ENCODE measurements at places on chromosomes 11 and 22.

DNA sequence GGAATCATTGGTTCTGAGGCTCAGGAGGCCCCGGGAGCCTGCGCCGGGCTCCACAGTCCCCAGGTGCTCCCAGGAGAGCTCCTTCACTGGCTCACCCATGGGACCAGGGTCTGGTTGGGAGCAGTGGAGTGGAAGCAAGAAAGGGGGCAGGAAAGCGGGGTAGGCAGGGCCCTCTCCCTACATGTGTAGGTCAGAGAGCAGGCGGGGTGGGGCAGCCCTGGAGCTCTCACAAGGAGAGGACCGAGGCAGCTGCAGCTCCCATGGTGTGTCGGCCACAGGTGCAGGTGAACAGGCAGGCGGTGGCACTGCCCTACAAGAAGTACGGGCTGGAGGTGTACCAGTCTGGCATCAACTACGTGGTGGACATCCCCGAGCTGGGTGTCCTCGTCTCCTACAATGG, 28.3 kb downstream of the MUC2 start:
- H3K27me3 ChIP-seq = peaks cover 2% of the 10 kb centered on the region
- no peaks in the 10 kb centered on the region for H3K36me3 ChIP-seq
- no peak overlapping the region for H3K27ac ChIP-seq

DNA sequence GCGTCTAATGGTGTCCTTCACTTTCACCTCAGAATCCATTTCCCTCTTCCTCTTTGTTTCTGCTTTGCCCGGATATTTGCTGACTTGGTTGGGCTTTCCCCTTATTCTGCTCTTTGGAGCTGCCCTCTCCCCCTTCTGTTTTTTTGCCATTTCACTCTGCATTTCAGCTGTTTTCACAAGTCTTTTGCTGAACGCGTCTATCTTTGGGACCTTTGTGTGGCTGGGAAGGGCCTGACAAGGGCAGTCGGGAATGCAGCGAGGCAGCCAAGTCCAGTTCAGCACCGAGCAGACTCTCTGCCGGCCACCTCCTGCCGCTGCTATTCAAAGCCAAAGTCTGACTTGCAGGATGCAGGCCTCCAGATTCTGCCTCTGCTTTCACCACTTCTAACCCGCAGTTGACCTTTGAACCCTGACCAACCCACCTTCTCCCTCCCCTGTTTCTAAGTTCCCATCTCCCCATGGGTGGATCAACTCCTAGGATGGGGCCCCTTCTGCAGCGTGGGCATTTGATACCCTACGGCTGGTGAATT, 38.2 kb downstream of the FEZ1 start:
- H3K4me1 ChIP-seq = peaks cover 9% of the 10 kb centered on the region
- H3K27ac ChIP-seq = no peak overlapping the region
- no peaks in the 10 kb centered on the region for H3K36me3 ChIP-seq

DNA sequence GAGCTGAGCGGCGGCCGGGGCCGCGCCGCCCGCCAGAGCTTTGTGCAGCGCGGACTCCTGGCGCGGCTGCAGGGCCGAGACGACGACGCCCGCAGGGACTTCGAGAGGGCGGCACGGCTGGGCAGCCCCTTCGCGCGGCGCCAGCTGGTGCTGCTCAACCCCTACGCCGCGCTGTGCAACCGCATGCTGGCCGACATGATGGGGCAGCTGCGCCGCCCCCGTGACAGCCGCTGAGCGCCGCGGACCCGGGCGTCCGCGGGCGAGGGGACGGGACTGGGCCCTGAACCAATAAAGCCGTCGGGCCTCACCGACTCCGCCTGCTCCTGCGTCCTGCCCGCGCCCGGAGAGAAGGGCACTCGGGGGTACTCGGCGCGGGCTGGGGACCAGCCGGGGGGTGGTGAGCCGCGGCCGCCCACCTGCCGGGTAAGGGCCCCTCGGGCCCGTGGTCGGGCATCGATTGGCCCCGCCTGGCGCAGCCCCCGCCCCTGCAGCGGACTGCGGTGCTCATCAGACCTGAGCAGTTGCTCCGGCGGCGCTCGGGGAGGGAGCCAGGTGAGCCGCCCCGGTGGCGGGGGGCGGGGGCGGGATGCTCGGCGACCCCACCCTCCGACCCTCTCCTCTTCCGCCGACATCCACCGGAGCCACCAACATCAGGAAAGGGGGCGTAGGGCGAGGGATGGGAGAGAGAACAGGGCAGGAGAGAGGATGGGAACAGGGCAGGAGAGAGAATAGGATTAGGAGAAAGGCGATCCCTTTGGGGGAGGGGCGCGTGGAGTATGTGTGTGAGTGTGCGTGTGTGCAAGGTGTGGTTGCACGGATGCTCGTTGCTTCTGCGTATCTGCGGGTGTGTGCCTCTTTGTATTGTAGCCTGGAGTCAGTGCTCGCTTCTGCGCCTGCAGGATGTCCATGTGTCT, at the start of gene TMEM25:
TSS of gene TMEM25 (plus strand) at position 510 of the 914 bp plus-strand sequence. CDS start 610 bp downstream, outside the sequence.
- H3K27ac ChIP-seq = peak within 1 kb of the TSS; percentile 82
- H3K27me3 ChIP-seq = no peaks in the 10 kb centered on the region
- peak within 1 kb of the TSS; percentile 60 for H3K4me3 ChIP-seq
- H3K36me3 ChIP-seq = no peaks in the 10 kb centered on the region
- peaks cover 19% of the 10 kb centered on the region for H3K4me1 ChIP-seq

GRCh38 chr11:111378185-111378860, 752 bp downstream of the POU2AF1 start:
- H3K4me1 ChIP-seq = no peaks in the 10 kb centered on the region
- no peak for DNase-seq
- H3K27me3 ChIP-seq = no peaks in the 10 kb centered on the region
- no peak overlapping the region for H3K4me3 ChIP-seq
- no peak overlapping the region for H3K27ac ChIP-seq

DNA sequence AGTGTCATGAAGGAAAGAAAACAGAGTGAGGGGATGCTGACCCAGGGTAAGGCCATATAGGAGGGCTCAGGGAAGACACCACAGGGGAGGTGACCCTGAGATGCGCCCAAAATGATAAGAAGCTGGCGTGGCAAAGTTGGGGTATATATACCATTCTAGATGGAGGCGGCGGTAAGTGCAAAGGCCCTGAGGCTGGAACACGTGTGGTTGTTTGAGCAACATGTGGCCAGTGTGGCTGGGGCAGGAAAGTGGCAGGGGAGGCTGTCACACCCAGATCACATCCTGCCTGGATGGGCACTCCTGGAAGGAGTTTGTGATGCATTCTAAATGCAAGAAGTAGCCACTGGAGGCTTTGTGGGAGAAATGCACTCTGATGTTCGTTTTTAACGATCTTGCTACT, 70.2 kb downstream of the CYTH4 start:
- H3K4me3 ChIP-seq = no peak overlapping the region
- H3K36me3 ChIP-seq = no peaks in the 10 kb centered on the region
- no peak for DNase-seq
- H3K4me1 ChIP-seq = no peaks in the 10 kb centered on the region
- peaks cover 8% of the 10 kb centered on the region for H3K27me3 ChIP-seq

- no peak for DNase-seq
- H3K4me3 ChIP-seq = no peak overlapping the region
- no peaks in the 10 kb centered on the region for H3K27me3 ChIP-seq
- H3K27ac ChIP-seq = no peak overlapping the region
- H3K4me1 ChIP-seq = no peaks in the 10 kb centered on the region
Observed at GRCh38 chr22:35102663-35103062, 36.7 kb downstream of the ISX start.

- peaks cover 15% of the 10 kb centered on the region for H3K36me3 ChIP-seq
- H3K27ac ChIP-seq = no peak overlapping the region
- DNase-seq = no peak
- H3K27me3 ChIP-seq = no peaks in the 10 kb centered on the region
- H3K4me3 ChIP-seq = no peak overlapping the region
- peaks cover 5% of the 10 kb centered on the region for H3K4me1 ChIP-seq
Observed at GRCh38 chr11:2406878-2407410, 6.4 kb downstream of the TSSC4 start.

DNA sequence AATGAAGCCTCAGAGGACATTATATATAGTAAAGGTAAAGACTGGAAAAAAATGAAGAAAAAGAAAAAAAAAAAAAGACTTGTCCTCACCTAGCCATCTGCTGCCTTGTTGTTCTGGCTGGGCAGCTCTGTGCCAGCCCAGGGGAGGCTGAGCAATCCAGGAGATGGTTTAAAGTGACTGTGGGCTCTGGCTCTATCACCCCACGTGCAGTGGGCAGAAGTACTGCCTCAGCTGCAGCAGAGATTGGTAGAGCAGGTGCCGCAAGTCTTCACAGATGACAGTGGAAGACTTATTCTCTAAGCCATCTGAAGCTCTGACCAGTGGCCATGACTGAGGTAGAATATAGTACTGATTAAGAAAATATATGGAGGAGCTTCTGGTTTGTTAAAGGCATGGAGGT, 62.2 kb downstream of the SGSM3 start:
- no peaks in the 10 kb centered on the region for H3K27me3 ChIP-seq
- H3K27ac ChIP-seq = no peak overlapping the region
- no peak for DNase-seq
- H3K36me3 ChIP-seq = peaks cover 26% of the 10 kb centered on the region
- H3K4me1 ChIP-seq = peaks cover 31% of the 10 kb centered on the region

GRCh38 chr11:27248576-27249509, 114.2 kb downstream of the CCDC34 start:
- H3K27me3 ChIP-seq = no peaks in the 10 kb centered on the region
- no peaks in the 10 kb centered on the region for H3K36me3 ChIP-seq
- H3K4me3 ChIP-seq = no peak overlapping the region
- no peaks in the 10 kb centered on the region for H3K4me1 ChIP-seq

GRCh38 chr11:93757924-93758865, 16.7 kb downstream of the C11orf54 start:
- H3K4me3 ChIP-seq = no peak overlapping the region
- H3K36me3 ChIP-seq = peaks cover 93% of the 10 kb centered on the region
- DNase-seq = no peak
- H3K27me3 ChIP-seq = no peaks in the 10 kb centered on the region

GRCh38 chr22:50456466-50457234, 18.2 kb downstream of the SBF1 start:
- no peaks in the 10 kb centered on the region for H3K27me3 ChIP-seq
- H3K36me3 ChIP-seq = peaks cover 75% of the 10 kb centered on the region
- H3K27ac ChIP-seq = no peak overlapping the region
- H3K4me3 ChIP-seq = no peak overlapping the region

DNA sequence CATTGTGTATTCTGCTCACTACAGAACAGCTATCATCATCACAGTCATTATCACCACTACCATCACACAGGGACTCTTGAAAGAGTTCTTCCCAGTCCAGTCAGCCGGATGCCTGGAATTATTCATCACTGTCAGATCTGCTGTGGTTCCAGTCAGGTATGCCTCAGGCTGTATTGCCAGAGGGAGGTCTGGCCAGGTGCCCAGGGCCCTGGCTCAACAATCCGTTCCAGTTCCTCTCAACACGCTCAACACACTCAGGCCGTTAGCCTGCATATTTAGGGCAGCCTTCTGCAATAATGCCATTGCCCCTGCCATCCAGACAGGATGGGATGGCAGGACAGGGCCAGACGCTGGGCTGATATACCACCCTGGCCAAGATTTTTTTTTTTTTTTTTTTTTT, 28.6 kb upstream of the RASL10A start:
- H3K27me3 ChIP-seq = no peaks in the 10 kb centered on the region
- no peaks in the 10 kb centered on the region for H3K36me3 ChIP-seq
- peak overlapping the region; percentile 85 for H3K27ac ChIP-seq
- DNase-seq = peak; percentile 93
- H3K4me1 ChIP-seq = peaks cover 60% of the 10 kb centered on the region
- no peak overlapping the region for H3K4me3 ChIP-seq

DNA sequence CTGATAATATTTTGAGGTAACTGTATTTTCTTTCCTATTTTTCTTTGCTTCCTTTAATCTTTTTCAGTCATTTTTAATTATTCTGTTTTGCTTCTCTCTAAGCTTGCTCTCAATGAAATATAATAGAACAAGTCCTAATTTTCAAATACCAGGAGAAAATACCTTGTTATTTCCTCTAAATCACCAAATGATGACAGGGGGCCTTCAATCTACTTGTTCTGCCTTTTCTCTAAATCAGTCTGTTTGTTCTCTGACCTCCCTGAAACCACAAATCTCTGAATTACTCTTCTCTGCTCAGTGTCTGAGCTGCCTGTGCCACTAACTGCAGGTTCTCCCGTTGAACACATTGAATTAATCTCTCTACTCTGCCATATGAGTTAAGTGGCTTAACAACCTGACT, 286.2 kb downstream of the C11orf87 start:
- H3K4me1 ChIP-seq = no peaks in the 10 kb centered on the region
- H3K36me3 ChIP-seq = no peaks in the 10 kb centered on the region
- H3K4me3 ChIP-seq = no peak overlapping the region
- no peaks in the 10 kb centered on the region for H3K27me3 ChIP-seq
- H3K27ac ChIP-seq = no peak overlapping the region
- DNase-seq = no peak

- no peak overlapping the region for H3K4me3 ChIP-seq
- H3K4me1 ChIP-seq = no peaks in the 10 kb centered on the region
- no peak for DNase-seq
- H3K36me3 ChIP-seq = no peaks in the 10 kb centered on the region
- H3K27ac ChIP-seq = no peak overlapping the region
- no peaks in the 10 kb centered on the region for H3K27me3 ChIP-seq
Observed at GRCh38 chr11:108947654-108948570, 283.0 kb downstream of the DDX10 start.

DNA sequence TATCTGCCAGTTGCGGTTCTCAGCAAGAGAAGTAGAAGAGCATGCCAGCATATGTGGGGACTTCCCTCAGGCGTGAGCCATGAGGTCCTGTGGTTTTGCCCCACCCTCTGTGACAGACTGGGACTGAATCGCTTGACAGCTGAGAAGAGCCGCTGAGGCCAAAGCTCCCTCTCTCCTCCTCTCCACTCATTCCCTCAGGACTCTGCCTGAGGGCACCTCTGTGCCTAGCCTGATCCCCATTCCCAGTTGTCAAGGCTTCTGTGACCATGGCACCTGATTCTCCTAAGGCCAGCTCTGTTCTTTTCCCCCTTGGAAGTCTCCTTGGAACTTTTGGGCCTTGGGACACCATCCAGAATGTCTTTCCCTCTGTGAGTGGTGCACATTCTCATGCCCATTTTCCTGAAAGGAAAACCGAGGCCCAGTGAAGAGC, 27.0 kb downstream of the ART5 start:
- DNase-seq = peak; percentile 91
- H3K27me3 ChIP-seq = no peaks in the 10 kb centered on the region
- H3K4me3 ChIP-seq = peak overlapping the region; percentile 46
- peaks cover 19% of the 10 kb centered on the region for H3K4me1 ChIP-seq
- no peaks in the 10 kb centered on the region for H3K36me3 ChIP-seq

DNA sequence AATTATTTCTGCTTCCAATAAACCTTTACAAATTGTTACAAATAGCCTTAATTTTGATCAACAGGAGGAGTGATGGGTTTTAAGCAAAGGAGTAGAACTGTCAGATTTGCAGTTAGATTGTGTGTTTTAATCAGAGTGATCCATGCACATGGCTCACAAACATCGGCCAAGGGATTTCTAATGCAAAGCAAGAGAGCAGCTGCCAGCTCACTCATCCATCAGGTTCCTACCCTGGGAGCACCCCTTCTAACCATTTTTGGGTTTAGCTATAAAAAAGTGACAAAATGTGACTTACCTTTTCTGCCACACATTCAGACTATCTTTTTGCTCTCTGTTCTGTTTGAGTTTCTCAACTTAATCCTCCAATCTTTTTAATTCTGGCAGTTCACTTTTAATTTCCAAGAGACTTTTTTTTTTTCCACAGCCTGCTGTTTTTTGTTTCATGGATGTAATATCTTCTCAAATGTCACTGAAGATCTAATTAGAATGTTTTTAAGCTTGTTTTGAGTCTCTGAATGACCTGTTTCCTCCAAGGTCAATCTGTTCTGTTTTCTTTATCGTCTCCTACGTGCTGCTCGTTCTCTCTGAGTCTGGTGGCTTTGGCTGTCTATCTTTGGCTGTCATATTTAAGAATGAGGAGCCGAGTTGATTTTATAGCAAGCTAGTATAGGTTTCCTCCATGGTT, 6.0 kb downstream of the IZUMO1R start:
- DNase-seq = no peak
- no peak overlapping the region for H3K4me3 ChIP-seq
- H3K27me3 ChIP-seq = no peaks in the 10 kb centered on the region
- no peaks in the 10 kb centered on the region for H3K36me3 ChIP-seq
